CD4-positive, alpha-beta memory T cell (primary cell): ENCODE measurements at places on chromosomes 5 and 9. TPM values are rescaled to one million over a fixed set of nuclear protein-coding genes. Genes with fewer than 3 reads are reported as not detected.
A peak's percentile ranks its signal among the peaks of the same experiment; 100 is the strongest.

DNA sequence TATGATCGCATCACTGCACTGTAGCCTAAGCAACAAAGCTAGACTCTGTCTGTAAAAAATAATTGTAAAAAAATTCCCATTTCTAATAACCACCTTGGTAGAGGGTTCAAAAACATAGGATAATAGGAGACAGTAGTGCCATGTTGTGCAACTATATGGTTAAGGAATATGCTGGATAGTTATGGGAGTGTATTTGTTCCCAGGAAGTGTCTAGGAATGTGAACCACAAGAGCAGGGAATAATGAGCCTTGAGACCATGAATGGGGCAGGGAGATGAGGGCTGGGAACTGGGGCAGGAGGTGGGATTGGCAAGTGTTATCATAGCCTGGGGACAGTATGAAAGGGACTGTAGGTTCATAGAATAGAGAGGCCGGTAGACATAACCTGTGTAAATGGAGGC, 50.4 kb downstream of the RUSC2 start:
- H3K27me3 ChIP-seq: no peaks in the 10 kb centered on the region
- no peaks in the 10 kb centered on the region for H3K4me1 ChIP-seq
- no peak for DNase-seq

GRCh38 chr5:88886746-88887341, 3.9 kb upstream of the MEF2C start:
- peaks cover 22% of the 10 kb centered on the region for H3K4me1 ChIP-seq
- no peak overlapping the region for H3K27ac ChIP-seq
- peaks cover 5% of the 10 kb centered on the region for H3K27me3 ChIP-seq
- H3K36me3 ChIP-seq: no peaks in the 10 kb centered on the region
- H3K4me3 ChIP-seq: no peak overlapping the region

- no peak overlapping the region for H3K4me3 ChIP-seq
- no peak overlapping the region for H3K27ac ChIP-seq
- no peaks in the 10 kb centered on the region for H3K4me1 ChIP-seq
- no peaks in the 10 kb centered on the region for H3K27me3 ChIP-seq
These were observed 136.7 kb upstream of the ZNF462 start for GRCh38 chr9:106726070-106726815.

GRCh38 chr5:74320526-74320925, 320.0 kb downstream of the ENC1 start:
- no peaks in the 10 kb centered on the region for H3K27me3 ChIP-seq
- H3K27ac ChIP-seq: no peak overlapping the region
- H3K4me3 ChIP-seq: no peak overlapping the region
- no peak for DNase-seq
- H3K4me1 ChIP-seq: no peaks in the 10 kb centered on the region

DNA sequence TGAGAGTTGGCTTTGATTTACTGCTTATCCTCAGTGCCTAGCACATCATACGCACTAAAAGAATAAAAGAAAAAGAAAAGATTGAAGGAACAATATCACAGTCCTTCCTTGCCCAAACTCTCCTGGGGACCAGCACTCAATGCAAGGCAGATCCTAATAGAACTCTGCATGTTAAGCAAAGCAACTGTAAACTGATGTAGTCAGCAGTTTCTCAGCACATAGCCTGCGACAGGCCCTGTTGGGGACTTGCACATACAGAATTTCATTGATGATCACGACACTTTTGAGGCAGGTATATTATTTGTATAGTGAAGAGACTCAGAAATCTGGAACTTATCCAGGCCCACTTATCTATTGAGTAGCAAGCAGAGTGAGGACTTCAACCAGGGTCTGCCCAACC, 15.4 kb downstream of the NIPAL4 start:
- H3K4me1 ChIP-seq: peaks cover 26% of the 10 kb centered on the region
- no peak for DNase-seq
- no peak overlapping the region for H3K27ac ChIP-seq
- H3K36me3 ChIP-seq: peaks cover 15% of the 10 kb centered on the region
- no peak overlapping the region for H3K4me3 ChIP-seq

DNA sequence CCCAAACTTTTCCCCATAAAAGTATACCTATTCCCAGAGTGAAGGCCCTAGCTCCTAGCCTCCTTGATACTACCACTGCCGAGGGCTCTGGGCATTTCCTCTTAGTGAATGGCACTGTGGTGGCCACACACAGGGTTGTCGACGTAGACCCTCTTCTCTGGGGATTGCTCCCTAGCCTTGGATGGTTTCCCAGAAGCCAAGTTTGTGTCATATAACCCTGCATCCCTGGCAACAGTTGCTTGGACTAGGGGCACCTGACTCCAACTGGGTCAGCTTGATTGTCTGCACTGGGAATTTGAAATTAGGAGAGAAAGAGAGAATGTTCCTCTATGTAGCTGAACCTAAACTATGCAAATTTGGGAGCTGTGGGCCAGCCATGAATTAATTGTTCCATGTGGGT, 32.3 kb upstream of the KIF2A start:
- peaks cover 11% of the 10 kb centered on the region for H3K4me1 ChIP-seq
- H3K36me3 ChIP-seq: no peaks in the 10 kb centered on the region
- no peak for DNase-seq
- no peaks in the 10 kb centered on the region for H3K27me3 ChIP-seq

DNA sequence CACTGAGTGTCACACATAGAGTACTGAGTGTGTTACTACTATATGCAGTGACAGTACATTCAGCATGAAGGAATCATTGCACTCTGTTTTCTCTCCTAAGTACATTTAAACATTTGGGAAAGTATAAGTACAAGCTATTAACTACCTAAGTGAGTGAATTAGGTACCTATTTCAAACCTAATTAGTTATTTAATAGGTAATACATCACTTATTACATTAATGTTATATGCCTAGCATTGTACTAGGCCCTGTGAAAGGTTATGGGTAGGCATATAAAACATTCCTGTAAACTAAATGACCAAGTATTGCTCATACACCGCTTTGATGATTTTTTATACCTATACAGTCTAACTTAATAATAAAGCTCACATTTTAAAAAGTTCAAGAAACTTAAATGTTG, 25.7 kb upstream of the PPP3R2 start:
- H3K36me3 ChIP-seq: no peaks in the 10 kb centered on the region
- no peak overlapping the region for H3K27ac ChIP-seq
- no peaks in the 10 kb centered on the region for H3K27me3 ChIP-seq
- H3K4me3 ChIP-seq: no peak overlapping the region

DNA sequence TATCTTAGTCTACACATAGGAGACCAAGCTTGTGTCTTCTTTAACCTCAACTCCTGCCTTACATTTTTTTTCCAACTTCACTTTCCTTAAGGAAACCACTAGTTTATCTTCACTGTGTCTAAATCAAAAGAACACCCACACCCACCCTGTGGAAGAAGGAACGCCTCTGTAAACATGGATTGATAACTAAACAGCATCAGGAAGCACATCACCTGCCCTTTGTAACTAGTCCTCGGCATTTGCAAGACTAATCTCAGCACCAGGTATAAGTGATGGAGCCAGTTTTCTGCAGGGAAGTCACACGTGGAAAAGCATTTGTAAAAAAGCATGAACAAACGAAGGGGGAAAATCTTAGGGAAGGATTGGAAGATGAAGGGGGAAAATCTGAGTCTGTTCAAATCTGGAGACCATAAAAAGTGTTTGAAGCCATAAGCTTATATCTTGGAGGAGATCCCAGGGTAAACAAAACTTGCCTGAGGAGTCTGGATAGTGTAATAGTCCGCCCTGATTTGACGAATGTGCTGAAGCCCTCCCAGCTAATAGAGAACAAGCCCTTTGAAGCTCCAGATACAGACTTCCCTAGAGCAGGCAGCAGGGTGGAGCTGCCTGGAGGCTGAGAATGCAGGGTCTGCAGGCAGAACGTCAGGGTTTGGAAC, 117.3 kb upstream of the LHFPL2 start:
- H3K27me3 ChIP-seq: no peaks in the 10 kb centered on the region
- no peak overlapping the region for H3K27ac ChIP-seq
- H3K4me3 ChIP-seq: no peak overlapping the region
- no peaks in the 10 kb centered on the region for H3K36me3 ChIP-seq

- H3K4me1 ChIP-seq: peaks cover 47% of the 10 kb centered on the region
- H3K4me3 ChIP-seq: peak overlapping the region; percentile 89
- peak overlapping the region; percentile 80 for H3K27ac ChIP-seq
- peaks cover 5% of the 10 kb centered on the region for H3K36me3 ChIP-seq
These were observed 315 bp downstream of the PIK3R1 start for GRCh38 chr5:68215898-68216244.

- peaks cover 7% of the 10 kb centered on the region for H3K27me3 ChIP-seq
- H3K4me3 ChIP-seq: no peak overlapping the region
- DNase-seq: no peak
- no peaks in the 10 kb centered on the region for H3K36me3 ChIP-seq
These were observed 46.2 kb upstream of the RNF20 start for GRCh38 chr9:101487443-101487840.

DNA sequence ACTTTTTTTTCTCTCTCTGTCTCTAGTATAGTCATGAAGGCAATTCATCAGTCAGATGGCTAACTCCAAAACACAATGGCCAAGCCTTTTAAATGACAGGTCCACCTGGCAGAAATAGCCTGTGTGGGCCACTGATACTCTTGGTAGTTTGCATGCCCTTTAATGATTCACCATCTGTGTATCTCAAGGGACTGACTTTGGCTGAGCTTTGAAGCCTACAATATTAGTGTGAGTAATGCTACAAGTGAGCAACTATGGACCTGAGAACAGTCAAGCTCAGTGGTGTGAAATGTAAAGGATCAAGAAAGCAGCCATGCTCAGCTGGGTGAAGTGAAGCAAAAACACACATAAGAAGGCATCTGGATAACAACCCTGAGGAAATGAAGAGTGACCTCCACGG, 506.9 kb downstream of the TLE1 start:
- H3K27me3 ChIP-seq: no peaks in the 10 kb centered on the region
- H3K4me3 ChIP-seq: no peak overlapping the region
- no peaks in the 10 kb centered on the region for H3K4me1 ChIP-seq
- no peak for DNase-seq
- H3K36me3 ChIP-seq: no peaks in the 10 kb centered on the region

DNA sequence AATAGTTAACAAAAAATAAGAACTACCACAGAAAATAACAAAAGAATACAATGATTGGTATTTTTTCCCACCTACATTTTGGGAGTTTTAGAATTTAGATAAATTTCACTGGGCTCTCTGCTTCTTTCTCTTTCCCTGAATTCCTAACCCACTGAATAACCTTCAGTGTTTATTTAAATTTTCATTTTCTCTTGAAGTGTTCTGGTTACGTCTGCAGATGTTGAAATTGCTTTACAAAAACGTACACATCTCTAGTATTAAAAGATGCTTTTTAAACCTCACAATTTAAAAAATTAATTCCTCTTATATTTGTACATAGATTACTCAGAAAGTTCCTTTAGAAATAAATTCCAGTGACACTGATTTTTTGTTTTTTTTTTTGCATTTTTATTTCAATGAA, 158.7 kb upstream of the TUT7 start:
- no peaks in the 10 kb centered on the region for H3K4me1 ChIP-seq
- H3K36me3 ChIP-seq: no peaks in the 10 kb centered on the region
- no peak for DNase-seq

- no peak for DNase-seq
- no peaks in the 10 kb centered on the region for H3K36me3 ChIP-seq
- no peaks in the 10 kb centered on the region for H3K4me1 ChIP-seq
- no peak overlapping the region for H3K27ac ChIP-seq
These were observed 9.1 kb upstream of the DAB2 start for GRCh38 chr5:39433848-39434247.

DNA sequence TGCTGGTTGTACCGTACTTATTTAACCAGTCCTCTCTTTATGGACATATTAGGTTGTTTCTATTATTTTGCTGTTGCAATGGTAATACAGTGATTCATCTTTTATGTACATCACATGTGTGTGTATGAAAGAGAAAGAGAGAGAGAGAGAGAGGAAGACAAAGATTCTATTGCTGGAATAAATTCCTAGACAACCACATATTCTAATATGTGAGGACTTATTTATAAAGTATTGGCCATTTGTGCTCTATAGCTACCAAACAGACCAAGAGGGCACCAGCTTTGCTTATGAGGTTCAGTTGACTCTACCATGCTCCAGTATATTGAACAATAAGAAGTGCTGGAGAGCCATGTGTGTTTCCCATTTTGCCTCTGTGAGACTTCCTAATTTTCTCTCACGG, 513.5 kb downstream of the DMAC1 start:
- no peak overlapping the region for H3K27ac ChIP-seq
- no peaks in the 10 kb centered on the region for H3K27me3 ChIP-seq
- no peak overlapping the region for H3K4me3 ChIP-seq
- DNase-seq: no peak

Gene ZNF454
- total RNA-seq: 0.14 TPM

Gene UNC13B
- total RNA-seq: 1.6 TPM

Gene OCLN
- total RNA-seq: 4.9 TPM

Gene SLIT3
- not detected for total RNA-seq

Gene IRX2
- total RNA-seq: not detected

Gene OXCT1
- total RNA-seq: 34.1 TPM

Gene TGFBI
- total RNA-seq: 12.7 TPM

Gene MLANA
- total RNA-seq: not detected

Gene FAM169A
- 16.8 TPM for total RNA-seq

Gene C5orf58
- not detected for total RNA-seq

Gene FBP1
- total RNA-seq: 6.3 TPM

Gene HAVCR2
- 4.5 TPM for total RNA-seq

Gene TOR4A
- 2.1 TPM for total RNA-seq
